Activated naive CD4-positive, alpha-beta T cell (primary cell): ENCODE measurements at places on chromosomes 7 and 10.

- DNase-seq: no peak
Observed at GRCh38 chr10:44312401-44312800, 72.5 kb downstream of the CXCL12 start.

DNA sequence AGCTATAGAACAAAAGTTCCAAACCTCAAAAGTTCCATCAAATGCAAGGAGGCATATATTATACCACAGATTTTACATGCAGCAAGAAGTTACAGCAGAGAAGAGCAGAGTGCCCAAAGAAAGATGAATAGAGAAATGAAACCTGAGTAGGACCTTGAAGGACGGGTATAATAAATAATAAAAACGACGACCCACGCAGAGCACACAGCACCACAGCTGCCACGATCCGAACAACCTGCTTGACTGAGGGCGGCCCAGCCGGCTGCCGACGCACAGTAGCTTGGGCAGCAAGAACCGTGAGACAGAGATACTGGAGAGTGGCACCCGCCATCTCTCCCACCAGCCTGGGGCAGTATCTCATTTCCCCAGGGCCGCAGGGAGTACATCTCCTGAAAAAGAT is 79.0 kb downstream of the HIPK2 start:
- no peak for DNase-seq

DNA sequence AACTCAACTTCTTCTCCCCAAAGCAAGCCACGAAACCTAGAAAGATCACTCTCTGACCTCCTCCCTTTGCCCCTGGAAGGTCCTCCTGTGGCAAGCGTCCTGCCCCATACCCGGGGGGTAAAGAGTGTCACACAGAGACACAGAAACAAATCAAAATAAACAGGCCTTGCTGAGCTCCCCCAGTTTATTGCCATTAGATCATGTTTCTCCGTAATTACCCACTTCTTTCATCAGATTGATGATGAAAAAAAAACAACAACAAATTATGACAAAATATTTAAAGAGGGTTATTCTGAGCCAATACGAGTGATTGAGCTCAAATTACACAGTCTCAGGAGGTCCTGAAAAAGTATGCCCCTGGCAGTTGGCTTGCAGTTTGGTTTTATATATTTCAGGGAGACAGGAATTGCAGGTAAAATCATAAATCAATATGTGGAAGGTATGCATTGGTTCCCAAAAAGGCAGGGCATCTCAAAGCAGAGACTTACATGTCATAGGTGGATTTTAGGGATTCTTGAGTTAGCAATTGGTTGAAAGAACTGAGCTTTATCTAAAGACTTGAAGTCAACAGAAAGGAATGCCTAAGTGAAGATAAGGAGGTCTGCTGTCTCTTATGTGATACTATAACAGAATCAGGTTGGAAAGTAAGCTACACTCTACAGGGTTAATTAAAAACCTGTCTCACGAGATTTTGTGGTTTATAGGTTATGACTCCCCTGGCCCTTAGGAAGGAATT is 86.2 kb downstream of the APBB1IP start:
- no peak for DNase-seq

- DNase-seq: no peak
Observed at GRCh38 chr7:37540917-37541316, 92.3 kb upstream of the ELMO1 start.

DNA sequence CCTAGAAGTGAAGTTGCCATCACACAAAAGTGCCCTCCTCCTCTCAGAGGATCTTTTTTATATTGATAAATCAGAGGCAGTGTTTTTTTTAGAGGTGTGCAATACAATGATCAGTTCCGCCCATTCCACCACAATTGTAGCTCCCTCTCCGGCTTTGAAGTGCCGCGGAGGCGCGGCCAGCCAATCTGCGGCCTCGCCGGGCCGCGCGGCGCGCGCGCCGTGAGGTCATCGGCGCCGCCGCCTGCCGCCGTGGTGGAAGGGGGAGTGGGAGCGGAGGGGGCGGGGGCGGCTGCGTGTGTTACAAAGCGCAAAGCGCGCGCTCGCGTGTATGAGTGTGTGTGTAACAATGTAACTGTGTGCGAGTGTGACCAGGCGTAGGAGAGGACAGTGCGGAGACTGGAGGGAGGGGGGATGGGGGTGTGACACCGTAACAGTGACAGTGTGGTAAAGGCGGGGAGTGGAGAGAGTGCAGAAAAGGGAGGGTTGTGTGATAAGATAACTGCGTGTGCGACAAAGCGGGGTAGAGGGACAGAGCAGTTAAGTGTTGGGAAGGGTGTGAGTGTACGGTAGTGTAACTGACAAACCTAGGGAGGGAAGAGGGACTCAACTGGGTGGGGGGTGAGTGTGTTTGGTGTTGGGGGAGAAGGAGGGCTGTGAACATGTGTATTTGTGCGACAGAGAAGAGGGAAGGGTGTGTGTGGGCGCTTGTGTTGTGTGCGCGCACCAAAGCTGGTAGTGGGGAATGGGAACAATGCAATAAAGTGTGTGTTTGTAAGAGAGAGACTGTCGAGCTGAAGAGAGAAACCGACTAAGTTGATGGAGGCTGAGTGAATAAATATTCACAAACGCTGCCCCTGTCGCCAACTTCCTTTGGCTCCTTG is at the start of gene SP8:
Gene SP8, minus strand, starts transcription at position 108 of the 881 bp plus-strand sequence. Its CDS starts 88 bp downstream, at position 20.
- DNase-seq: no peak

- DNase-seq: no peak
Observed at GRCh38 chr7:128365432-128365831, 3.9 kb upstream of the PRRT4 start.

DNA sequence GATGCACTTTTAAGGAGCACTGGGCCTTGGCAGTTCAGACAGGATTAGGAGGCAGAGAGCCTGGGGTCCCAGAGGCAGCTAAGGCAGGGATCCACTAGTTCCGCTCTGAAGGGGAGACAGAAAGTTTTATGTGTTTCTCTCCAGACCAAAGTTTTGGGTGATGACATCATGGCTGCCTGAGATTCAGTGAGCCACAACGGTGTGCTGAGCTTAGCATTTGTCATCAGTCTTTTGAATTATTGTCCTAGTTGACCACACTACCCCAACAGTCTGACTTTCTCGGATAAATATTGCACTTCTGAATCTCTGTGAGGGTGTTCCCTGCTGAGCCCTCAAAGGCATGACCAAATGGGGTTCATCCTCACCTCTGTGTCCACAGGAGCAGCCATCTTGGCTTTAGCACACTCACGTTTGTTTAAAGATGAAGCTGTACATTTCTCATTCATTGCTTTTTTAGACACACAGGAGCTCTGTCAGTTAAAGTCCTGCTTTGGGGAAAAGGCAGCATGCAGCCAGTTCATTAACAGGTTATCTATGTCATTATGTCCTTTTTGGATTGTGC is 297.7 kb upstream of the LRGUK start:
- no peak for DNase-seq

GRCh38 chr7:84746353-84746752 is 440.5 kb downstream of the SEMA3D start:
- DNase-seq: no peak

DNA sequence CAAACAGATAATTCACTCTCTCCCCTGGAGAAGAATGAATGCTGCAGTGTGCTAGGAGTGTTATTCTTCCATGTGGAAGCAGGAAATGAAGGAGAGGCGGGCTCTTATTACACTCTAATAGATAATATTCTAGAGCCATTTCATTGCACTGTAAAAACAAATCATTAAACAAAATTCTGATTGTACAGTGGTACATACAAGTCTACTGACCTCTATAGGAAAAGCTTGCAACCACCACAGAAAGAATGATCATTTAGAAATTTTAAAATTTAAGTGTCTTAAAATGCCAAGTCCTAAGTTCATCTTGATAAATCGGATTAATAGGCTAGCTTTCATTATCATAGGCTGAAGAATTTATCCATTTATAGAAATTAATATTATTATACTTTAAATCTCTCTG is 960.3 kb upstream of the LRRN3 start:
- no peak for DNase-seq

DNA sequence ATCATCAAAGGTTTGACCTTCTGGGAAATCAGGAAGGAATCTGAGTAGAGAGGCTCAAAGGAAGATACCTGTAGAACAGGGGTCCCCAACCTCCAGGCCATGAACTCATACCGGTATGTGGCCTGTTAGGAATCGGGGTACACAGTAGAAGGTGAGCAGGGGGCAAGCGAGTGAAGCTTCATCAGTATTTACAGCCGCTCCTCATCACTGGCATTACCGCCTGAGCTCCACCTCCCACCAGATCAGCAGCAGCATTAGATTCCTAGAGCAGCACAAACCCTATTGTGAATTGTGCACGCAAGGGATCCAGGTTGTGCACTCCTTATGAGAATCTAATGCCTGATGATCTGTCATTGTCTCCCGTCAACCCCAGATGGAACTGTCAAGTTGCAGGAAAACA is 158.5 kb upstream of the CACNA2D1 start:
- DNase-seq: no peak

DNA sequence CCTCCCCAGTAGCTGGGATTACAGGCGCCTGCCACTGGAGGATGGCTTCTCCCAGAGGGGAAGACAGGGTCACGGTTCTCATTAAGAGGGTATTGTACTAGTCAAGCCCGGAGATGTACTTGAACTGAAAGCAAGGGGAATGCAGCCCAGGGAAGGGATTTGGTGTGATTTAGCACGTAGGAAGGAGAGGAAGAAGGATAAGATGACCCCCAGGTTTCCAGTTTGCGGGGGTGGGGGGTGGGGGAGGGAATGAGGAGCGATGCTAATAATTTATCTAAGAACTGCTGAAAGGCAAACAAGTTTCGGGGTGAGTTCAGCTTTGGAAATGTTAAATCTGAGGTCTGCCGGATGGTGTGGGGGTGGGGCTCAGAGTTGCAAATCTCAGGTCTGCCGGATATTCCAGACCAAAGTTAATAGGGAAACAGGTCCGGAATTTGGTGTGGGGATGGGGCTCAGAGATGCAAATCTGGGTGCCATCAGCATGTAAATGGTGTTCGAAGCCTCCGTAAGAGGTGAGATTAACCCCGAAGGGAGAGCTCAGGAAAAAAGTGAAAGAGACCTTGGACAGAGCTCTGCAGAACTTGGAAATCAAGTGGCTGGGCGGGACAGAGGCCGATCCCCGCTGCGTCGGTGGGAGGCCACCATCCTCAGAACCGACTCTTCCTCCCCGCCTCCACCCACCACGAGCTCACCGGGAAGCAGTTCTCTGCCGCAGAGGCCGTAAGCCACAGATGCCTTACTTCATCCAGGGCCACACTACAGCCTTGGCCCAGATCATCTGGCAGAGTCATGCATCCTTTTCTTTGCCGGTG is 1.6 kb upstream of the SEPHS1 start:
- no peak for DNase-seq

DNA sequence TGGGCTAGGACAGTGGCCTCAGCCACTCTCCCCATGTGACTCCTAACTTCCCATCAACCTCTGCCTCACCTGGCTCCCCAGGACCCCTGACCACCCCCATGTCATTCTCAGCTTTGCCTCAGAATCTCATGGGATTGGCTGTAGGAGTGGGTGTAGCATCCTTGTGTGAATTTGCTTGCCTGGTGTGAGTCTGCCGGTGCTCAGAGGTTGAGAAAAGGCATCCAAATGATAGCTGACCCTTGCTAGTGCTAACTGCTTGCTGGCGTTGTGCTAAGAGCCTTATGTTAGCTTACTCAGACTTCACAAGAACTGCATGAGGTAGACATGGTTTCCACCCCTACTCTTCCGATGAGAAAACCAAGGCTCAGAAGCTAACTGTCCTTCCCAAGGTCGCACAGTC is 74.2 kb downstream of the COL13A1 start:
- no peak for DNase-seq

GRCh38 chr7:25048444-25048834 is 68.5 kb upstream of the OSBPL3 start:
- DNase-seq: no peak

DNA sequence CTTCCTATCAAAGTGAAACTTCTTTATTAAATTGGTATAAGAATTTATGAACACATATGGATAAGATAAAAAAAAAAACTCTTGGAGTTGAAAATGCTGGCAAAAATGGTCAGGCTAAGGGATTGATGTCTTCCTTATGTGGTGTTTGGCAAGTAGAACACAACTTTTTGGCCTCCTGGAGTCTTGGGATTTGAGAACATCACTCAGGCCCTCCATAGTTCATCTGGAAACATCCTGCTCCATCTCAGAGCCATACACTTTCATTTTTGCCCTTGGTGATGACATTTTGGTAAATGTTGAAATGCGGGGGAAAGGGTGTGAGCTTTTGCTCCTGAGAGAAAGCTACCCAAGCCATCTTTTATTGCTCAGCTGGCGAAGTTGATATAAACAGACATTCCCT is 27.5 kb upstream of the BTBD16 start:
- no peak for DNase-seq
